ENCODE measurements at places on chromosomes 13 and 19. TPM values are rescaled to one million over a fixed set of nuclear protein-coding genes. Genes with fewer than 3 reads are reported as not detected.

The RHPN2 gene
- 0.70 TPM for total RNA-seq

The ZNF296 gene
- total RNA-seq, result 5.4 TPM

The SLC10A2 gene
- total RNA-seq, result not detected

DNA sequence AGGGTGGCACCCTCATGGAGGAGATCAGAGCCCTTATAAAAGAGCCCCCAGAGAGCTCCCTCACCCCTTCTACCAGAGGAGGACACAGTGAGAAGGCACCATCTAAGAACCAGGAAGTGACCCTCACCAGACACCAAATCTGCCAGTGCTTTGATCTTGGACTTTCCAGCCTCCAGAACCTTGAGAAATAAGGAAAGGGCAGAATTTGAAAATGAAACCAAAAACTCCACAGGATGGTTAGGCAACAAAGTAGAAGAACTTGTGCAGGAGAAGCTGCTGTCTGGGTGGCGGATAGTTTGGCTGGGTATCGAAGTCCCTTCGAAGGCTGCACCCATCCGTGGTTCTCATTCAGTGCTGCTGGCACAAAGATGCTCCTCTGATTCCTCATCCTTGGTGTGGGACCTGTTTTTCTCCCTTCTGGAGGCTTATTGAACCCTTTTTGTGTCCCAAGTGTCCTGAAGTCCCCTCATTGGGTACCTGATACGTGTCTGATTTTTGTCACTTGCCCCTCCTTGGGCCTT, 130.8 kb downstream of the KDM4B start:
- DNase-seq, result no peak
- no peaks in the 10 kb centered on the region for H3K27me3 ChIP-seq
- no peak overlapping the region for H3K27ac ChIP-seq
- H3K36me3 ChIP-seq, result peaks cover 47% of the 10 kb centered on the region

DNA sequence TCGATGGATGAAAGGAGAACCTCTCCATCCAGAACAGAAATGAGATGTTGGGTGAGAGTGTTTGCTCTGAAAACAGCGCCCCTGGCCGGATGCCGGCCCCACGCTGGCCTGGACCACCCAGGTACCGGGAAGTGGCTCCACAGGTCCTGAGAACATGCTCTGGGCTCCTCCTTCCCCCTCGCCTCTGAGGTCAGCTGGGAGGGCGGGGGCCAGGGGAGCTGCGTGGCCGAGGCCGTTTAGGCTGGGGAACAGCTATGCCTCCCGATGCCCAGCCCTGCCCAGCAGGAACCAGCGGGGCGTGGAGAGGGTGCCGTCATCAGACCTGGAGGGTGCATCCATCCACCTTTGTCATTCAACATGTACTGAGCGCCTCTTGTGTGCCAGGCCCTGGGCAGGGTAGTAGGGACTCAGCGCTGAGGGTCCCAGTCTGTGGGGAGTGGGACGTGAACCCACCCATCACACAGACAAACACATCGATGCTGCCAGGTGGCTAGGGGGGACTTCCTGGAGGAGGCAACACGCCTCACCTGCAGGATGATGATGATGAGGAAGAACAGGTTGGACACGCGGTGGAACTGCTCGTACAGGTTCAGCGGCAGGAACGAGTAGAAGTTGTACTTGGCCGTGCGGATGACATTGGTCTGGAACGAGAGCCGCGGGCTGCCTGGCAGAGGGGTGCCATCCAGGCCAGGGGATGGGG, 4.2 kb downstream of the ATP8B3 start:
- H3K4me3 ChIP-seq, result no peak overlapping the region
- no peak for DNase-seq
- peaks cover 15% of the 10 kb centered on the region for H3K4me1 ChIP-seq

GRCh38 chr13:113843864-113844556, 19.9 kb downstream of the GAS6 start:
- no peak for DNase-seq
- H3K27ac ChIP-seq, result no peak overlapping the region
- H3K36me3 ChIP-seq, result peaks cover 3% of the 10 kb centered on the region
- H3K27me3 ChIP-seq, result peaks cover 4% of the 10 kb centered on the region
- no peak overlapping the region for H3K4me3 ChIP-seq

DNA sequence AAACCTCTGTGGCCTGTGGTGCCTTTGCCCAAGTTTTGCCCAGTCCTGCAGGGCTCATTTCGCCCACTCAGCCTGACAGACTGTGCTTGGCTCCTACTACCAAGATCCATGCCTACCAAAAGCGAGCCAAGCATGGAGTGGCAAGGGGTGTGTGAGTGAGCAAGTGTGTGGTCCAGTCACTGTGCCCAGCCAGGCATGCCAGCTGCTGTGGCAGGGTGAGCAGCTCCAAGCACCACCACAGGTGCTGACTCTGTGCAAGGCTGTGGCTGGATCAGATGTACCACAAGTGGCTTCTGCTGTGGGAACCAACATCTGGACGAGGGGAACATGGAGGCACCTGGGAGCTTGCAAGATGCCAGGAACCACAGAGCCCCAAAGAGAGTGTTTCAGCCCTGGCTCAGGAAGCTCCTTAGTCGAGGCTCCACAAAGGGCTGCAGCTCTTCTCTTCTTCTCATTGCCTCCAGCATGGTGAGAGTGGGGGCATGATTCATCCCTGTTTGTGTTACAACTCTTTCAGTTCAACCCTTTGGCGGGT, 1564.2 kb upstream of the MIR17HG start:
- no peaks in the 10 kb centered on the region for H3K4me1 ChIP-seq
- no peak overlapping the region for H3K27ac ChIP-seq

DNA sequence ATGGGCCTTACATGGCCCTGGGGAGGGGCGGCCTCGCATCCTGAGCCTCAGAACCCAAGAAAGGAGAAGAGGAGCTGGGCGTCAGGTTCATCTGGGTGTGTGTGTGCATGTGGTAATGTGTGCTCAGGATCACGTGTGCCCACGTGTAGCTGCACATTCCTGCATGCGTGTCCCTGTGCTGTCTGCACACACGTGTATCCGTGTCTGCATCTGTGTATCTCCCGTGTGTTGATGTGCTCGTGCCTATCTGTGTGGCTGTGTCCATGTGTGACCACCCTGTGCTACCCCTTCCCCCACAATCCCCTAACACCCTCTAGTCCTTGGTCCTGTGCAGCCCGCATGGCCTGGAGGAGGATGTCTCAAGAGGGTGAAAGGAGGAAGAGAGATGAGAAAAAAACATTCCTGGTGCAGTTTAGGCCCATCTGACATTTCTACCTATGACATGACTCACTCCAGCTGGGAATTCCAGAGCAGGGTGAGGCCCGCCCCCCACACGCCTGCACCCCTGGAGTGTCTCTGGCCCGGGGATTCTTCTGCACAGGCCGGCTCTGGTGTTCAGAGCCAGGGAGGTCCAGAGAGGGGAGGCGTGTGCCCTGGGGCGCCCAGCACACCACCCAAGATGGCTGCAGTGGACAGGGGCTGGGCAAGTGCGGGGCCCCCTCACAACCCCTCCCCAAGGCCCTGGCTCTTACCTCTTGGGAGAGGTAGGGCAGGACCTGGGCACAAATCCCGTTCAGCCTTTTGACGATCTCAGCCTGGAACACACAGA, 7.1 kb downstream of the TLE5 start:
- H3K27me3 ChIP-seq, result no peaks in the 10 kb centered on the region
- H3K36me3 ChIP-seq, result peaks cover 55% of the 10 kb centered on the region
- H3K4me1 ChIP-seq, result peaks cover 30% of the 10 kb centered on the region
- no peak for DNase-seq
- H3K4me3 ChIP-seq, result no peak overlapping the region
